NK-92 treated with Interleukin-12 subunit alpha and Interleukin-12 subunit beta, amount 100 ng/mL, for 24 hours (cell line): ENCODE measurements at places on chromosomes 1 and 21.

GRCh38 chr1:210773450-210773849 lies 360.5 kb downstream of the KCNH1 start:
- DNase-seq = no peak

- DNase-seq = no peak
These were observed 528.6 kb downstream of the LTN1 start for GRCh38 chr21:28464095-28464494.

DNA sequence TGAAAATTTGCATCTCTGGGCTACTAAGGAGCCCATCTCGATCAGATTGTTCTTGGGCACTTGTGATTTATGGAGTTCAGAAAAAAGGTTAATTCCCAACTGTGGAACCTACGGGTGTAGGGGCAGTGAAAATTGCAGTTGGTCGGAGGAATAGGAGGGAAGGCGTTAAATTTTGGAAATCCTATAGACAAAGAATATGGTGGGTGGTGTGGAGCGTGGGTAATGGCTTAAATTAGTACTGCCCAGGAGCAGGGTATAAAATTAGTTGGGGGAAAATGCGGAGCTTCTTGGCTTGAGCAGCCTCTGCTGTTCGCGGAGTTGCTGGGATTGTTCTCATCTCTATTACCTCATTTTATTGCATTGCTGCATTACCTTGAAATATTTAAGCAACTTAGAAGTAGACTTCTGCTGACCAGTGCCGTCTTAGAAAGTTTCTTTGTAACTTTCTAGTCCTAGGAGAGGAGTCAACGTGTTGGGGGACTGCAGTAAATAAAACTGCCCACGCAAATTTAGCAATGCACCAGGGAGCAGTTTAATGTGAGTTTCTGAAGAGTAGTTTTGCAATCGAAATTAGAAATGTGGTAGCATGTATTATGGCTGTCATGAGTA lies 514 bp downstream of the S1PR1 start:
- DNase-seq = no peak

GRCh38 chr1:167059045-167059808 lies 30.9 kb downstream of the GPA33 start:
- DNase-seq = peak; percentile 29

- DNase-seq = no peak
These were observed 433.4 kb upstream of the CAMK1G start for GRCh38 chr1:209150114-209150513.

GRCh38 chr1:93554883-93555872 lies 107.3 kb downstream of the FNBP1L start:
- DNase-seq = no peak

DNA sequence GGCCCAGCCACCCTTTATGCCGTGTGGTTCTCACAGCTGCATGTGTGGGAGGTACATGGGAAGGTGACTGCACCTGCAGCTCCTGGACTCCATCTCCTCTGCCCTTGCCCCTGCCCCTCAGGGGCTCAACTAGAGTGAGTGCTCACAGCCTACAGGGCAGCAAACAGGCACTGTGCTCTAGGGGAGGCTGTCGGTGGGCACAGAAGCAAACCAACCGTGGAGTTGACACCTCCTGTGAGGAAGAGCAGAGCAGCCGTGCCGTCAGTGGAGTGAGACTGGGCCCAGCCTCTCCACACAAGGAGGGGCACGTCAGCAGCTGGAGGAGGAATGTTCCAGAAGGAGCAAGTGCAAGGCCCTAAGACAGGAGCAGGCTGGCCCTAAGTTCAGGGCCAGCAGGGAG lies 32.7 kb downstream of the BMP8A start:
- no peak for DNase-seq

GRCh38 chr1:17278996-17279830 lies 28.8 kb upstream of the PADI4 start:
- no peak for DNase-seq

GRCh38 chr1:153404768-153405167 lies 11.6 kb upstream of the S100A7A start:
- peak; percentile 42 for DNase-seq

DNA sequence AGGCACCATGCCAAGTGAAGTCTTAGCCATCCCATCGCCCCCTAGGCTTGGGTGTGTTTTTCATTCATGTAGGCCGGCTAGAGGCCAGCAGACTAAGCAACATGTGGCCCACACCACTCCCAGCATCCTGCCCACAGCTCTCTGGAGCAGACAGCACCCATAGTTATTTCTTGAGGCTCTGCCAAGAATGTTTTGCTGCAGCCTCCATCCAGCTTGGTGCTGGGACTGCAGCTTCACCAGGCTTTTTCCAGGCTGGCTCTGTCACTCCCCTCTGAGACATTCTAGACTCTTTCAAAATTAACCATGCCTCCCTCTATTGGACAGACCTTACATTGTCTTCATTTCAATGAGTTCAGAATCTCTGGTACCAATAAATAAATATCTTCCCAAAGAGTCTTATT lies 104.2 kb downstream of the DUSP10 start:
- no peak for DNase-seq

GRCh38 chr1:203033287-203033686 lies 7.0 kb downstream of the PPFIA4 start:
- no peak for DNase-seq

DNA sequence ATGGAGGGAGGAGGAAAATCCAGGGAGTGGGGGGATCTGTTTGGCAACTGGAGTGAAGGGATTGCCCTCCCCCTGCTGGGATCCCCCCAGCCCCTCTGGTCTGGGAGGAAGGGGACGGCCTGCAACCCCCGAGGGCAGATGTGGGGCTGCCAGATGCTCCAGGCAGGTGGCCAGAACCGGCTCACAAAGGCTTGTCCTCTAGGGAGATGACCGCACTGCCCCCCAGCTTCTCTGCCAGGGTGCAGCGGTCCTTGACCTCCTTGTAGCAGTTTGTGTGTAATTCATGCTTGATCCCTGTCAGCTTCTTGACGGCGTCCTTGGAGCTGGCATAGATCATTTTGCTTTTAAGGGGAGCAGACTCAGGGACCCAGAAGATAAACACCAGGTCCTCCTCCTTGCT lies 69.2 kb downstream of the ROR1 start:
- no peak for DNase-seq

- DNase-seq = no peak
These were observed 52.7 kb upstream of the PLA2G4A start for GRCh38 chr1:186775881-186776560.

DNA sequence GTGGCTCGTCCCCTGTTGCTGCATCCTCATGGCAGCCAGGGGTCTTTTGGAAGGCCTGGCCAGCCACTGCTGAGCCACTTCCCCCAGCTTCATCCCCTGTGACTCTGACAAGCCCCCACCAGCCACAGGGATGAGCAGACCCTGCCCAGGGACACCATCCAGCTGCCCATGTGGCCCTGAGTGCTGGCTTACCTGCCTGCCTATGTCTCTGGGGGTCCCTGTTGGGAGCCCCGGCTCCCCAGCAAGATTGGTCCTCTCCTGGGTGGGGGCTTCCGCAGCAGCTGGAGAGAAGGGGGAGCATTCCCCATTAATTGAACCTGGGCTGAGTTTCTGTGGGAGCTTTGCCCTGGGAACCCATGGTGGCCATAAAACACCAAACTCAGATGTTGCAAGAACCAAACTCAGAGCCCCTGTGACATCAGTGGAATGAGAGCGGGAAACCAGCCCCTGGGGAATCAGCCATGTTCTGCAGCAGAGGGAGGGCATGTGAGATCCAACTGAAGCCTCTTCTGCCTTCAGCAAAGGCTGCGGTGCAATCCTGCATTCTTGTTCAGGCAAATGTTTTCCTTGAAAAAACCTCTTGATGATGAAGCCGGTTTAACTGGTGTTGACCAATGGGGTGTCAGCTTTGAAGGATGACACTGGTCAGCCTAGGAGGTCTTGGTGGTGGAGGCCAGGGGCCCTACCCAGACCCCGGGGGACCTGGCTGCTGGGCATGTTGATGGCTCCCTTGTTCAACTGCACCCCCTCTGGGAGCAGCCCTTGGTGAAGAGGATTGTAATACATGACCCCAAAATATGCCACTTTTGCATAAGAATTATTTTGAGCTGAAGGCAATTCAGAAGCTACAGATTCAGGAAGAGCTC lies 28.3 kb upstream of the COL18A1 start:
- DNase-seq = no peak

DNA sequence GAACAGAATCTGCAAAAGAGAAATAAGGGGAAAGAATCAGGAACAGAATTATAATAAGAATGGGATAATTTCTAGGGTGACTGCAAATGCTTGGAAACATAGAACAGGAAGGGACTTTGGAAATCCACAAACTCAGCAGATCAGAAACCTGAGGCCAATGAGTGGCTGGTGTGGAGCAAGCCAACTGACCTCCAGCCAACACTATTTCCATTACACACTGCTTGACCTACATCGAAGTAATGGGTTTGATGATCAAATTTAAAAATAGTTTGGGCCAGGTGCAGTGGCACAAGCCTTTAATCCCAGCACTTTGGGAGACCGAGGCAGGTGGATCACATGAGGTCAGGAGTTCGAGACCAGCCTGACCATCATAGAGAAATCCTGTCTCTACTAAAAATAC lies 284.9 kb downstream of the GRIK1 start:
- DNase-seq = no peak

DNA sequence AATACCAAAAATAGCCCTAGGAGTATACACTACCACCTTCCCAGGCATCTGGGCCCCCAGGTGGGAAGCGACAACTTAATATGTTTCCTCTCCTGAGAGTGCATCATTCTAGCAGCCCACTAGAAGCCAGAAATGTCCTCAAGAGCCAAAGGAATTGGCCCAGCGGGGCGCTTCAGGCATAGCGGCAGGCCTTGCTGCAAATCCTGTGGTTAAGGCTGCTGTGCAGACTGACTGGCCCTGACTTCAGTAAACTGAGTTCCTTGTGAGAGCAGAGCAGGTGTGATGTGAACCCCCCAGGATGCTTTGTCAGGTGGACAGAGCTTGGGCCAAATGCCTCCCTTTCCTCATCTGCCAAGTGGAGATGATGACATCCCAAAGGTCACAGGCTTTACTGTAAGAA lies 29.7 kb upstream of the LDLRAP1 start:
- no peak for DNase-seq

GRCh38 chr1:239386453-239387303 lies at the start of gene CHRM3:
TSS of gene CHRM3 (plus strand) at chr1:239386568. CDS start at chr1:239907452, 520,884 bp downstream.
- no peak for DNase-seq

DNA sequence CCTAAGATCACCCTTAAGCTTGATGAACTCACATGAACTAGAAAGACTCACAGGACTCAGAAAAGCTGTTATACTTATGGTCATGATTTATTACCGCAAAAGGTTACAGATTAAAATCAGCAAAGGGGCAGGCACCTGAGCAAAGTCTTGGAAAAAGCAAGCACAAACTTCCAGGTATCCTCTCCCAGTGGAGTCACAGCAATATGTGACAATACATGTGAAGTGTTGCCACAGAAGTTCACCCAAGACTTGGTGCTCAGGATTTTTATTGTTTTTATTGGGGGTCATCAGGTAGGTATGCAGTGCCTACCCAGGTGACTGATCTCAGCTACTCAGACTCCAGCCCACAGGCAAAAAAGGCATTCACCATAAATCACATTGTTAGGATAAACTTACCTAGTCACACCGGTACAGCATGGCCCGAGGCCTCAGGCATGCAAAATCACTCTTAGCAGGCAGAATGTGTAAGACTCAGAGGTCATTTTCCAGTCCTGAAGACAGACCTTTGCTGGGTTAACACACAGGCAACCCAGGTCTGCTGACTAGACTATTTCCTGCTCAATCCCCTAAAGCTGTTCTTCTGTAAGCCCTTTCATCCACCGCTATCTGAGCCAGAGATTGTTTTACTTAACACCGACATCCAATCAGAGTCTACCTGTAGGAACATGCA lies 55.6 kb downstream of the SSX2IP start:
- DNase-seq = no peak

- DNase-seq = no peak
These were observed 71.3 kb upstream of the DNAJC6 start for GRCh38 chr1:65238010-65238409.

DNA sequence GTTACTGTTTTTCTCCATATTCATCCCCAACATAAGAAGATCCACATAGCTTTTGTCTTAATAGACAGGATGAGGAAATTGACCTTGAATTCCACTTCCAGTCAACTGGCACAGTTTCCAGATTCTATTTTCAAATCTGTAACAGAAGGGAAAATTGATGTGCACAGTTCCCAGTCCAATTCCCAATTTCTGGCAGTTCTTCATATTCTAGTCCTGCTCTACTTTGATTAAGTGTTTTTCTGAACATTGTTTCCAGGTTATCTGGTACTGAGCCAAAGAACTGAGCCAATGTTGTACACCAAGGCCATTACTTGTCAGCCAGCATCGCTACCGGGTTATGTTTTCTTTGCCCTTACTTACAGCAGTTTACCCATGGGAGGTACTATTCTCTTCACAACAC lies 1755.4 kb downstream of the PLA2G4A start:
- no peak for DNase-seq

GRCh38 chr1:156813750-156814570 lies 2.7 kb downstream of the SH2D2A start:
- peak; percentile 51 for DNase-seq

- no peak for DNase-seq
These were observed 454.6 kb upstream of the RUNX1 start for GRCh38 chr21:35503671-35504070.

DNA sequence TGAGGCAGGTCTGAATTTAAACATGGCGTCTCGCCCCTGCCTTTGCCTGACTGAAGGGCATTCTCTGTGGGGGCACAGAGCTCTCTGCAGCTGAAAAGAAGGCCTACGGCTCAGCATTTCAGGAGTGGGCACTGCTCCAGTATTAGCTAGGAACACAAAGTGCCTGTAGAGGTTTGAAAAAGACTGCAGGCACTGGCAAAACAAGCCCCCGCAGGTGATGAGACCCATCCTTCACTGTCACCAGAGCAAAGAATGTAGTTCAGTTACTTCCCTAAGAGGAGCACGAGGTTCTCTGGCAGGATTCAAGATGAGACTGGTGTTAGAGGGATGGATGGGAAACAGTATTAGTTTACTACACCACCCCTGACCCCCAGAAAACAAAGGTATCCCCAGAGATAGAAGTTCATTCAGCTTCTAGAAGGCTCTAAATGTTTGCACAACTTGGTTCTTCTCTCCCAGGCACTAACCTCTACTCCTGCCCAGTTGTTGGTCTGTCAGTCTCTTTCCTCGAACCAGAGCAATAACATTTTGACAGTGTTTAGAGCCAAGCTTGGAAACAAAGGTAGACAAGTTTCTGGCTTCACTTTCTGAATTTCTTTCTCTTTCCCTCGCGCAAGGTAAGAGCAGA lies 101.9 kb upstream of the KCNE2 start:
- DNase-seq = no peak

GRCh38 chr21:35027563-35028450 lies 21.3 kb downstream of the RUNX1 start:
- DNase-seq = peak; percentile 27

GRCh38 chr1:33634806-33635205 lies 162.4 kb downstream of the ZSCAN20 start:
- no peak for DNase-seq

- DNase-seq = no peak
These were observed 46.6 kb downstream of the CRB1 start for GRCh38 chr1:197314682-197315081.

- DNase-seq = no peak
These were observed 107.4 kb upstream of the CASZ1 start for GRCh38 chr1:10903821-10904220.

DNA sequence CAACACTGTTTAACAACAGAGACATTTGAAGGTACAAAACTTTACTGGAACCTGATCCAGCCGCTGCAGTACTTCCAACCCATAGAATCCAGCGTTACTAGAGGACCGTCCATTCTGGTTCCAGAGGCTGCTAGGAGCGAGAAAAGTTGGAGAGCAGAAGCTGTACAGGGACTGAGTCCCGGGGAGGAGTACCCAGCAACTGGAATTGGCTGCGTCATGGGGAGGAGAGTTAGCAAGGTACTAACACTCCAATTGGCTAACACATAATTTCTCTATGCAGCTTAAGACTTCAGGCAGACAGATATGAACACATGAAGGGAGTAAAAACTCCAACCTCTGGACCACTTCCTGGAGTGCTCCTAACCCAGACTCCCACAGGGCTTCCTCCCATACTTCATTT lies 2.1 kb upstream of the QSOX1 start:
- no peak for DNase-seq
